ENCODE measurements at places on chromosomes 5 and 9.

GRCh38 chr5:151159649-151160373, 2.2 kb upstream of the ANXA6 start:
- DNase-seq: no peak

GRCh38 chr5:179287631-179288030, 57.6 kb downstream of the ADAMTS2 start:
- DNase-seq: no peak

DNA sequence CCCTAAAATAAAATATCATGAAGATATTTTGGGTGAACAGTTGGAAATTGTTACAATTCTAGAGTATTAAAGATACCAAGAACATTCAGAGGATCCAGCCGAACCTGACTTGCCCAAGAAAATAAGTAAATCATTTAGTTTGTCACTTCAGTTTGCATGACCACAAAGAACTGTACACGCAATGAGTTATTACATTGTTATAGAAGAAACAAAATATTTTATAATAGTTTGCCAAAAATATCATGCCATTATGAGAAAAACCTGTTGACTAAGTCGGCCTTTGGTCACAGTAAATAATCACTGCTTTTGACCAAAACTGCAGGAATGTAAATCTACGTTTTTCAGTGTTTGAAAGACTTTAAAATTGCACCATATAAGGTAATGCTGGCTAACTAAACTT, 27.9 kb downstream of the TRIO start:
- DNase-seq: no peak

DNA sequence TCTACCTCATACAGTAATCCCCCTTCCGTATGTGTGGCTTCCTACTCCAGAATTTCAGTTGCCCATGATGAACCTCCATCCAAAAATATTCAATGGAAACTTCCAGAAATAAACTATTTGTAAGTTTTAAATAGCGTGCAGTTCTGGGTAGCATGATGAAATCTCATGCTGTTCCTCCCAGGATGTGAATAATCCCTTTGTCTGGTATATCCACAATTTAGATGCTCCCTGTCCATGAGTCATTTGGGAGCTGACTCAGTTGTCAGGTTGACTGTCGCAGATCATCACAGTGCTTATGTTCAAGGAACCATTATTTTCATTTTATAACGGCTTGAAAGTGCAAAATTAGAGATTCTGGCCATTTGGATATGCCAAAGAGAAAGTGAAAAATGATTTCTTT, 290.1 kb upstream of the CDH9 start:
- no peak for DNase-seq

DNA sequence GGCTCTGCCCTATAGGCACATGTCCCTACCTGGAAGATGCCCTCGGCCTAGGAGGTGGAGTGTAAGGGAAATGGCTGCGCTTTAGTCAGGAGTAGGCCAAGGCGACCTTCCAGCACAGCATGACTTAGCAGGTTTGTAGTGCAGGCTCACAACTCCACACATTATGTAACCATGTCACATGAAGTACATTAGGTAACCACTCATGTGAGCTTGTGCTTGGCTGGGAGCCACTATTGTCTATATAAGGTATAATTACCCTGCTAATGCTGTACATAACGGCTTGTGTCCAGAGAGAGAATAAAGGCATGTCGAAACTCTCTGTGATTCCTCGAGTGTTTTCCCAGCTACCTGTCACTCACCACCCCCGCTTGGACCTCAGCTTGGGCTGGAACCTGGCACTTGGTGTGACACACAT, 74.9 kb downstream of the CAMK4 start:
- DNase-seq: no peak

DNA sequence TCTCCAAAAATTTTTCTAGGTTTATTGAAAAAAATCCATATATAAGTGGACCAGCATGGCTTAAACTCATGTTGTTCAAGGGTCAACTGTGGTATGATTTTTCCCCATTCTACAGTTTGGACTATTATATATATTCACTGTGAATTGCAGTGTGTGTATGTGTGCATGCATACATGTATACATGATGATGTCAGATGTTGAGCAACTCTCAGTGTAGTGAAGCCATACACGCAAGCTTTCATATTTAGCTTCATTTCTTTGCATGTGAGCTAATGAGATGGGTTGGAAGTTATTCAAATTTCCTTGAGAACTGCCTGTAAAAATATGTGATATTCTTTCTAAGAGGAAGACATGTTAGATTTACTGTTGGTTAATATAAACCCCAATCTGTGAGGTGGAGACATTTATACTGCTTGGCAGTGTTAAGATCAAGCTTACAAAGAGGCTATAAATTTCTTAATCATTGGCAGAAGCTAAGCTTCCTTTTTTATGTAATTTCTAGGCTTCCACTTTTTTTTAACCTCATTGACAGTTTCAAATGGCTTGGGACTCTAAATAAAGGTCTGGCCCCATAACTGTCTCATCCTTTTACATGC, 134.8 kb downstream of the GABRG2 start:
- no peak for DNase-seq

- DNase-seq: no peak
Observed at GRCh38 chr5:151021746-151022145, 1.4 kb downstream of the GPX3 start.

DNA sequence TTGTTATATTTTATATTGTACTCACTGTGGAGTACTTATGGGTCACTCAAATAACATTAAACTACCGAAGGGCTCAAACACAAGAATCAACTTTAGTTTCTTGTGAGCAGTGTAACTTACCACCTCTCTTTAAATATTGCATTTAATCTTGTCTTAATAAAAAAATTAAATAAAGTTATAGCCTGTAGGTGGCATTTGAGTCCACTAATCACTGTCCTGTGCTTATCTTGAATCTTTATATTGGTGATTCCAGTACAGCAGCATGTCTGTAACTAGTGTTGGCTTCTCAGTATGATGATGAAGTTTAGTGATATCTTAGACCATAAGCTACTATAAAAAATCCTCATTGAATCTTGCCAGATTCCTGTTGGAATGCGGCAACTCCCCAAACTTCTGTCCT, 313.8 kb downstream of the FAM170A start:
- no peak for DNase-seq

- no peak for DNase-seq
Observed at GRCh38 chr9:19380826-19381075, 715 bp upstream of the RPS6 start.

DNA sequence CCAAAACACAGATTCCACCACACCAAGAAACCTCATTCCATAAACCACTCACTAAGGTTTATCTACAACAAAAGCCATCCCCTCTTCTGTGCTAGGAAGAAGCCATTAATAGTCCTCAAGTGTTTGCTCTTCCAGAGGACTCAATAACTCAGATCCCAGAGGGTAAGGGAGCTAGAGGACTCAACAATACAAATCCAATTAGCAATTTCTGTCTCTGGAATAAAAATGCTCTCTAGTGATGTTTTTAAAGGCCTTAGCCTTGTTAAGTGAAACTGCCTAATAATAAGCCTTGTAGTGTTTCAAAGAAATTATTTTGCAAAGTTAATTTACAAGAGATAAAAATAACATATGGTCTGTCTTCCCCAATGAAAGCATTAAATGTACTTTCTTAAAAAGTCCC, 942.4 kb downstream of the CDH12 start:
- DNase-seq: no peak

DNA sequence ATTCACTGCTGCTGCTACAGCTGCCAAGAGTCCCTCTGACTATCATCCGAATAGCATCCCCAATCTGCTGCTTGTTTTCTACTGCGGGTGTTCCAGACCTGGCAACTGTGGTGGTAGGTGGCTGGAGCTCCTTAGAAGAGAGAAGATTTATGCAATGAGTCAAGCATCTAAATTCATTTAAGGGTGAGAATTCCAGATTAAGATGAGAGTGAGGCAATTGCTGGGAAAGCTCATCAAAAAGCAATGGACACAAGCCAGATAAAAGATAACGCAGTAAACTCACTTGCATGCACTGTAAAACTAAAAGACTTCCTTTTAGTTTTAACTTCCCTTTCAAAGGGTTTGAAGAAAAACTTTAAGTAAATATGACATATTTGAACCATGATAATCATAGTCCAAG, 3.9 kb downstream of the PLK2 start:
- no peak for DNase-seq

DNA sequence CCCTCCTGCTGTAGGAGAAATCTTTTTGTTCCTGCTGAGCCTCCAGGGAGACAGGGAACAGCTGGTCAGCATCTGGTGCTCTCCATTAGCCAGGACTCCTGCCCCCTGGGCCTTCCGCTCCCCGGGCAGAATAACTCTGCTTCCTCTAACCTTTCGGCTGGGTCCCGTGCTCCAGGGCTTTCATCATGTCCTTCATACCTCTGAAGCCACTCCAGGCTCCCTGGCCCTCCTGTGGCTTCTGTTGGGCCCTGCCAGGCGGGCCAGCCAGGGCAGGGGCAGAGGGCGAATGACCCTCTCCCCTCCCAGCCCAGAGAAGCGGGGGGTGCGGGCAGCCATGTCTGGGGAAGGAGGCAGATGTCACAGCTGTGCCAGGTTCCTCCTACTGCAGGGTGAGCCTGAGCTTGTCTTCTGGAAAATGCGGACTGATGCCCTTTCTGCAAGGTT, 81.7 kb upstream of the LMX1B start:
- no peak for DNase-seq

GRCh38 chr9:19432473-19432872, 23.7 kb downstream of the ACER2 start:
- no peak for DNase-seq

GRCh38 chr9:5416953-5417352, 20.8 kb downstream of the PLGRKT start:
- DNase-seq: no peak

DNA sequence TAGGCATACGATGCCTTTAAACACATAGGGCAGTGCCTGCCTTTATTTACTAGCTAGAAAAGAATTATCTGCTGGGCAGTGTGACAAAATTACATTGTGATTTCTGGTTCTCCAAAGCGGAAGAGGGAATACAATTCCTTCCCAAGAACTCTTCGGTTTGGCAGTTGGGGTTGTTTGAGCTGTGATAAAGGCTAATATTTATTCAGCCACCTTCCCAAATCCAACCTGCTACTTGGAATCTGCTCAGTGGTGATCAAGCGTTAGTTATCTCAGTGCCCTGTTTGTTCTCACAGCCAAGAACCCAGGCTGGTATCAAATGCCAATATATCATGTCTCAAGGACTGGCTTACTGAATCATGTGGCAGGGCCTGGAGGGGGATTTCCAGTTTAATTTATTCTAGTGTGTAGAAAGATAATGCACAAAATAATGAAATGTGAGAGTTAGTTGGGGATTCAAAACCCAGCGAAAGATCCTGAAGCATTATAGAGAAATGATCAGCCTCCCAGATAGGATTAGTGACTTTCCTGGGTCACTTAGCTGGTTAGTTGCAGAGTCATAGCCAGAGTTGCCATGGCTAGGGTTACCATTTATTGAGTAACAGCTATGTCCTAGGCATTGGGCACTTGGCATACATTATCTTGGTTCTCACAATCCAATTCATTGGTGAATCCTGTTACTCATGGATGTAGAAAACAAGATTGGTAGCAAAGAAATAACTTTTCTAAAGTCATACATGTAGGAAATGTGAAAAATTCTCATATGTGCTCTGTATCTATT, 457.0 kb upstream of the KLF4 start:
- no peak for DNase-seq

DNA sequence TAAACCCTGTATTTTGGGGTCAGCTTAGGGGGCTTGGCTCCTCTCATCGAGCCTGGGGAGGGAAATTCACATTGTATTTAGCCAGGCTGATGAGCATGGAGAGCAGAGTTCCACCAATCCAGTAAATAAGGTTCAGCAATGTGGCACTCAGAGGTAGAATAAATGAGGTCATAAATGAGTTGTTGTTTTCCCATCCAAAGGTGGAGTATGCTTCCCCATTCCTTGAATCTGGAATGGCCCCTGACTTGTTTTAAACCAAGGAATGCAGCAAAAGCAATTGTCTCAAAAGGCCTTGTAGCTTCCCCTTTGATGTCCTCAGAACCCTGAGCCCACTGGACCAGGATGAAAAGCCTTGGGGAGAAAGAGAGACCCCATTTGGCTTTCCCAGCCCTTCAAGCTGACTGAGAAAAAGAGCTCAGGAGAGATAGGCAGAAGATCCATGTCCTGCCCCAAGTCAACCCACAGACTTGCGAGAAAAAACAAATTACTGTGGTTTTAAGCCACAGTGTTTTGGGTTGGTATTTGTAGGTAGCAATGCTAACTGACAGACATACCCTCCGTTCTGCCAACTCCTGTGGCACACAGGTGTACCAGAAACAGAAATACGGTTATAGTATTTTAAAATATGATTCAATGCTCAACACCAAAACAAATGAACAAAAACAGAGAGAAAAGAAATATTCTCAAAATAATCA, 566.0 kb upstream of the DMAC1 start:
- no peak for DNase-seq

GRCh38 chr5:25500635-25501034, 855.9 kb upstream of the CDH10 start:
- no peak for DNase-seq

GRCh38 chr9:2972475-2972874, 128.6 kb upstream of the PUM3 start:
- DNase-seq: no peak

DNA sequence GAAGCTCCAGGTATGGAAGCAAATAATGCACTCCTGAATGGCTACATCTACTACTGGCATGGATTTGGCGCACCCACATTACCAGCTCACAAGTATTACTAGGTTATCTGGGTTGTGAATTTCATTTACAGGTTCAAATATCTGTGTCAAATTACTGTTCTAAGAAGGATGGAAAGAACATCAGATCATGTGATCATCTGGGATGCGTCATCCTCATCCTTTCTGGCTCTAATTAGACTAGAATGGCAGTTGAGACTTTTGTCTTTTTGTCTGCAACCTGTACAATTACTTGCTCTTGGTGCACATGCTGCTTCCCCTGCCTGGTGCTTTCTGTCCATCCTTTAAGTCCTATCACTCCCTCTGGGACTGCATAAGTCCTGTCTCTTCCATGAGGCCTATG, 64.1 kb downstream of the PJA2 start:
- no peak for DNase-seq

DNA sequence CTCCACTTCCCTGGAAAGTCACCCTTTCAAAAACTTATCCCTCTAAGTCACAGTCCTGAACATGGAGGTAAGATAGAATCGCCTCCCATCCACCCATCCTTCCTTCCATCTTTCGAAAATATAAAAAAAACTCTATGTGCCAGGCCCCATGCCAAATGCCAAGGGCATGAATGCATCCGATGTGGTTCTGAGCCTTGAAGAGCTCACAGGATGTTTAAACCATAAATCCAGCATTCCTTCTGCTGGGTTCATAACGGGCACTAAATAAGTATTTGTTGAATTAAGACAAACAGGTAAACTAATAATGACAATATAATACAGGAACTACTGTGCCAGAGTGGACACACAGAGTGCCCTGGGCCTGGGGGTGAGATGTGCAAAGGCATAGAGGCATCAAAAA, 147.3 kb downstream of the TTLL11 start:
- no peak for DNase-seq

DNA sequence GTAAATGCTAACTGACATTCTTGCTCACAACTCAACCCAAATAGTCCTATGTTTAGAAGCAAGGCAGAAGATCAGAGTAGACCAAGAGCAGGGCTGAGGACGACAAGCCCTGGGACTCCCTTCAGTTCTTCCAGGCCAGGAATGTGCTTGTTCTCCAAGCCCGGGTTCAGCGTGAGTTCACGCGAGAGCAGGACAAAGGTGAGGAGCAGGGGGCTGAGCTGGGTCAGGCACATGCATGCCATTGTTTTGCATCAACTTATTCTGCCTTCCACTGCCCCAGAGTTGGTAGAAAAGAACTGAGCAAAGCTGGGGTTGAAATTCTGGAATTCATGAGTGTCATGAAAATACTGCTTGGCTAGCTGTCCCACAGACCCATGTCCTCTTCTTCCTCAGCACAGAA, 206.5 kb downstream of the PAX5 start:
- no peak for DNase-seq

GRCh38 chr5:33457126-33457525, 16.4 kb downstream of the TARS1 start:
- no peak for DNase-seq

- no peak for DNase-seq
Observed at GRCh38 chr5:157677931-157678330, 6.6 kb downstream of the C5orf52 start.

All from CD4-positive, alpha-beta T cell treated with Interleukin-15 for 1 hour (primary cell).